ENCODE measurements at places on chromosomes 5 and 9. TPM values are rescaled to one million over a fixed set of nuclear protein-coding genes. Genes with fewer than 3 reads are reported as not detected.

The SCGB3A2 gene
- total RNA-seq: not detected

The NUTM2G gene
- not detected for total RNA-seq

The CCNO gene
- 0.97 TPM for total RNA-seq

The GFI1B gene
- total RNA-seq: not detected

The KIF3A gene
- total RNA-seq: 5.1 TPM

The FBP1 gene
- not detected for total RNA-seq

The GKAP1 gene
- total RNA-seq: 0.65 TPM

The SLC25A2 gene
- total RNA-seq: not detected

The IFNA21 gene
- total RNA-seq: not detected

The PTGS1 gene
- 340 TPM for total RNA-seq

The IFNA17 gene
- total RNA-seq: not detected

The ANKRD20A1 gene
- total RNA-seq: under 0.01 TPM

The LHX3 gene
- total RNA-seq: not detected

The FAM120AOS gene
- total RNA-seq: 33.0 TPM

The HARS1 gene
- 66.9 TPM for total RNA-seq

The TOPORS gene
- total RNA-seq: 14.6 TPM

The SPINK1 gene
- not detected for total RNA-seq

The PLAC8L1 gene
- total RNA-seq: not detected

The PLPP6 gene
- 6.6 TPM for total RNA-seq

The TRIM36 gene
- total RNA-seq: not detected

The SPATA31D4 gene
- total RNA-seq: not detected

The TNFSF15 gene
- total RNA-seq: 0.16 TPM

Data from cardiac atrium fibroblast (primary cell).